Trophoblast cell (in vitro differentiated cells and primary cell): ENCODE measurements at places on chromosomes 4 and X.

DNA sequence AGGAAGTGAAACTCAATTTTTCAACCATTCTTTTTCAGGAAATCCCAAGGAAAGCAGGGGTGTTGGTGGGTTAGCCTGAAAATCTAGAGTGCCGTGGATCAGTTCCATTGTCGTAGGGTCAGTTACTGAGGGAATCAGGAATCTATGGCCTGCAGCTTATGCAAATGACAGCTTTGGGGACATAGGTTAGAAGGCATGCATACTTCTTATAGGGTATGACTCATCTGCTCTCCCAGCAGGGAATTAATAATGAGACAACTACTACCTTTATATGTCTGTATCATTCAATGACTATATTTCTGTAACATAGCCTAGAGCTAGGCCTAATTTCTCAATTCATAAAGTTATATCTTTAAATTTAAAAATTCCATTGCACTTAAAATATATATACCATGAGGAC lies 36.6 kb downstream of the ZNF41 start:
- peaks cover 6% of the 10 kb centered on the region for H3K36me3 ChIP-seq
- DNase-seq, result no peak
- H3K4me3 ChIP-seq, result no peak overlapping the region
- no peak overlapping the region for H3K27ac ChIP-seq

DNA sequence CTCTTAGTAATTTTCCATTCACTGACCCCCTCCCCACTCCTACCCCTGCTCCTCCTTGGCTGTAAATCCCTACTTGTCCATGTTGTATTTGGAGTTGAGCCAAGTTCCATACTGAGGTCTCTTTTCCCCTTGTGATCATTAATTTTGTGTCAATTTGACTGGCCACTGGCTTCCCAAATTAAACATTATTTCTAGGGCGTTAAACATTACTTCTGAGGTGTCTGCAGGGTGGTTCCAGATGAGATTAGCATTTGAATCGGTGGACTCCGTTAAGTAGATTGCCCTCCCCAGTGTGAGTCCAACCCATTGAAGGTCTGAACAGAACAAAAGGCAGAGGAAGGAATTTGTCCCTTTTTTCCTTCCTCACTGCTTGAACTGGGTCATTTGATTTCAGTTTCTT lies 25.7 kb downstream of the SLC39A8 start:
- H3K4me3 ChIP-seq, result no peak overlapping the region
- no peak overlapping the region for H3K27ac ChIP-seq
- H3K36me3 ChIP-seq, result no peaks in the 10 kb centered on the region
- peaks cover 18% of the 10 kb centered on the region for H3K4me1 ChIP-seq

DNA sequence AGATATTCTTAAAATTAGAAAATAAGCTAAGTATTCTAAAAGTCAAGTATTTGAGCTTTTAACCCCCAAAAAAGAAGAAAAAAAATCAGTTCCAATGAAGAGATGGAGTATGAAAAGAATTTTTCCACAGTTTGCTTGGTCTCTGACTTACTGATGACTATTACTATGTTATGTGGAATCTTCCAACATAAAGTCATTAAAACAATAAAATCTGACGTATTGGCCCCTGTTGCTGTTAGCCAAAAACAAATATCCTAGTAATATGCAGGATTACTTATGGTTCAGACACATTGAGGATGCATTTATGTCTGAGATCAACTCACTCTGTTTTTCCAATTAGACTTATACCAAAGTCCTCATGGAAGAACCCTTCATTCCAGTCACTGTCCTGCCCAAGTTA lies 517.2 kb upstream of the ADGRL3 start:
- H3K27me3 ChIP-seq, result no peaks in the 10 kb centered on the region
- no peak for DNase-seq
- H3K4me3 ChIP-seq, result no peak overlapping the region
- no peak overlapping the region for H3K27ac ChIP-seq

- H3K4me1 ChIP-seq, result no peaks in the 10 kb centered on the region
- no peaks in the 10 kb centered on the region for H3K36me3 ChIP-seq
- no peak for DNase-seq
- no peak overlapping the region for H3K4me3 ChIP-seq
- no peak overlapping the region for H3K27ac ChIP-seq
- H3K27me3 ChIP-seq, result no peaks in the 10 kb centered on the region
Observed at GRCh38 chr4:72340803-72341431, 228.1 kb downstream of the ADAMTS3 start.

- H3K27me3 ChIP-seq, result no peaks in the 10 kb centered on the region
- H3K27ac ChIP-seq, result no peak overlapping the region
- H3K36me3 ChIP-seq, result peaks cover 5% of the 10 kb centered on the region
- DNase-seq, result no peak
- no peak overlapping the region for H3K4me3 ChIP-seq
- no peaks in the 10 kb centered on the region for H3K4me1 ChIP-seq
Observed at GRCh38 chr4:103111598-103111997, 12.0 kb upstream of the BDH2 start.

DNA sequence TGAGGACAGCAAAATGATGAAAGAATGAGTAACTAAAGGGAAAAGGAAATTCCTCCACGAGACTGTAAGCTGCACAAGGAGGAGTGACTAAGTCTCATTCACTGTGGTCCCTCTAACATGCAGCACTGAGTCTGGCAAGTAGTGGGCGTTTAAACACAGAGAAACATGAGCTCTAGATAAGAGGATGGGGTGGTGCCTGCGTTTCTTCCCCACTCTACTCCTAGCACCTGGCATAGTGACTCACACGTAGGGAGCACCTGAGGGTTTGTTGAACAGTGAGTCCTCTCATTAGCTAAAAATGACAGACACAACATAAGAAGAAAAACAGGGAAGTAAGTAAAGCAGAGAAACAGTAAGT lies 105.8 kb upstream of the CBR4 start:
- peak overlapping the region; percentile 66 for H3K27ac ChIP-seq
- DNase-seq, result peak; percentile 85
- no peaks in the 10 kb centered on the region for H3K27me3 ChIP-seq

DNA sequence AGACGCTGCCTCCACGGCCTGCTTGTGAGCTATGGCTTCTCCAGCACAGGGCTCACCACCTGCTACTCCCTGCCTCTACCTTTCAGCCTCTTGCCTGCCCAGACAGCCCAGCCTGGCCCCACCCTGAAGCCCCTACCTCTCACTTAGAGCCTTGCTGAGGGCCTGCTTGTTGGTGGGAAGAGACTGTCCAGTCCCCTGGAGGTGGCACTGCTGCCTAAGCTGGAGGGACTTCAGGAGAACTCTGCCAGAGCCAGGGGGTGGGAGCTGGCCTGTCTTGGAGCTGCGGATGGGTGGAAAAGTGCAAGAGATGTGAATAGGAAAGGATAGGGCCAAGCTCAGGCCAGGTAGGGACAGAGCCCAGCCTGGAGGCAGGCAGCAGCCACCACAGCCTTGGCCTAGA lies 2.7 kb upstream of the ZNF185 start:
- no peak overlapping the region for H3K27ac ChIP-seq
- DNase-seq, result no peak
- H3K4me1 ChIP-seq, result peaks cover 9% of the 10 kb centered on the region
